ENCODE measurements at places on chromosomes 4 and X.

GRCh38 chrX:50152456-50152855 lies 48.4 kb downstream of the AKAP4 start:
- no peak for DNase-seq

GRCh38 chrX:40780082-40780481 lies 44.7 kb upstream of the MED14 start:
- no peak for DNase-seq

GRCh38 chr4:38067499-38067898 lies 107.3 kb downstream of the PTTG2 start:
- no peak for DNase-seq

GRCh38 chr4:73698217-73698616 lies 42.2 kb upstream of the CXCL8 start:
- DNase-seq: no peak

GRCh38 chr4:101201421-101201820 lies 145.9 kb downstream of the PPP3CA start:
- DNase-seq: no peak

DNA sequence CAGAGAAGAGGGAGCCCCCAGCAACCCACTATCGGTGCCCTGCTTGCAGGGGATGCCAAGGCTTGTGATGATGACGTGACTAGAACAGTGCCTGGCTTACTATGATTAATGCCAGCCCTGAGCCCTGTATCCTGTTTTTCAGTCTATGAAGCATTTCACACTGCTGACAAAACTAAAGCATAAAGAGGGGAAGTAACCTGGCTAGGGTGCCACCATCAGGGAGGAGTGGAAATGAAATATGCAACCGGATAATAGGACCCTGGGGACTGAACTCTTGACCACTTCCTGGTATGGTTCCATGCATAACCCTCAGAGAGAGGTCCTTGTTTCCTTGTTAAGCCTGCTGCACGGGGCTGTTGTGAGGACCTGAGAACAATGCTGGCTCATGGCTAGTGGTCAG lies 50.3 kb downstream of the MED28 start:
- no peak for DNase-seq

- no peak for DNase-seq
Measured at GRCh38 chr4:57865264-57865663, 755.1 kb upstream of the IGFBP7 start.

- peak; percentile 73 for DNase-seq
Measured at GRCh38 chr4:21879187-21879586, 69.4 kb downstream of the KCNIP4 start.

DNA sequence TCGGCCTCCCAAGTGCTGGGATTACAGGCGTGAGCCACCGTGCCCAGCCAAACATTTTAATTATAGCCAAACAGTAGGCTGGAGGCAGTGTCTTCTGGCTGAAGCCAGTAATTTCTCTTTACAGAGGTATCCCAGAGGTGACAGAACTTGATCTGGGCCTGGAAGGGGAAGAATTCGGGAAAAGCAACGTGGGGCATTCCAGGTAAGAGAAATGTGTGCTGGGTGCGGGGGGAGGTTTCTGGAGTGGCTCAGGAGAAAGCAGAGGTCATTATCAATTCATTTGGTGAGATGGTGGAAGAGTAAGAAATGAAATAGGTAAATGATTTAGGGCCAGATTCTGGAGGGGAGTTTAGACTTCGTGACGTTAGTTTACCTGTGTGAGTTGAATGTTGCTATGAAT lies 2.4 kb downstream of the PRIMPOL start:
- peak; percentile 27 for DNase-seq

DNA sequence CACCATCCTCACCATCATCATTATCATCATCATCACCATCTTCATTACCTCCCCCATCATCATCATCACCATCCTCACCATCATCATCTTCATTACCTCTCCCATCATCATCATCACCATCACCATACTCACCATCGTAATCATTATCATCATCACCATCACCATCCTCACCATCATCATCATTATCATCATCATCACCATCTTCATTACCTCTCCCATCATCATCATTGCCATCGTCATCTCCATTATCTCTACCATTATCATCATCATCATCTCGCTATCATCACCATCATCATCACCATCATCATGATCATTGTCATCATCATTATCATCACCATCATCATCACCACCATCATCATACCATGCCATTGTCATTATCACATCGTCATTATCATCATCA lies 362.9 kb downstream of the DHRSX start:
- no peak for DNase-seq

GRCh38 chr4:71487344-71487920 lies 148.6 kb downstream of the SLC4A4 start:
- peak; percentile 24 for DNase-seq

- no peak for DNase-seq
Measured at GRCh38 chr4:38493066-38493465, 170.9 kb upstream of the KLF3 start.

DNA sequence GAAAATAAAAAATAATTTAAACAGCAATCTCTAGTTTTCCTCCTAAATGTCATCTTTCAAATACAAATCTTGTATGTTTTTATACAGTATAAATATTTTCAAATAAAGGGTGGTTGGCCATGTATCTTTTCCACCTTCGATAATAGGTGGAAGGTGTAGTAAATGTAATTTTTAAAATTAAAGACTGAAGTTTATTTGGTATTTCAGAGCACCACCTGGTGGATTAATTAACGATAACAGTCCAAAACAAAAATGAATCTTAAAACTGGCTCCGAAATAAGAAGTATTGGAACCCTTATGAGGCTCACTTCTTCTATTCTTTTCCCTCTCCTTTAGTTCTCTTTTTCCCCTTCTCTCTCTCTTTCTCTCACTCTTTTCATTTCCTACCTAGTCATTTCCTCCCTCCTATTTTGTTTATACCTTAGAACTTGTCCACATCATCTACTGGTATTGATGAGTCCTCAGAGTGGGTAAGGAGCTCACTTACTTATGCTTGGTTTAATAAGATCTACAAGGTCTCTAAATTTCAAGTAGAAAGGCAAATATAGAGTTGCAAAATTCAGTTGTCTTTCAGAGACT lies 82.9 kb upstream of the EXOC1L start:
- DNase-seq: no peak

- no peak for DNase-seq
Measured at GRCh38 chrX:20029728-20030127, 38.9 kb upstream of the BCLAF3 start.

DNA sequence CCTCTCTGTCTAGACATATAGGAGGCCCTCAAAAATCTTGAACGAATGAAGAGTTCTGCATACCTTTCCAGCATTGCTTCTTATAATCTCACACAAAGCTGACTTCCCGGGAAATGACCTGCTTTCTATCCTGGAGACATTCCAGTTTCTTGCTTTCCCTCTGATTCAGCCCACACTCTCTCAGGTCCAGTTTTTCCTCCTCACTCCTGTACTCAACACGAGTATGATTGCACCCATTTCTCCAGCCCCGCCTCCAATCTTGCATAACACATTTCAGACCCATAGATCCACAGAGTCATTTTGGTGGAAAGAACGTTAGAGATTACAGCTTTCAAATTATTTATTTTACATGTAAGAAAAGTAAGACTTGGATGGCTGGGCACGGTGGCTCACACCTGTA lies 127.5 kb upstream of the TLR3 start:
- no peak for DNase-seq

GRCh38 chr4:178086320-178086719 lies 644.1 kb upstream of the AGA start:
- DNase-seq: peak; percentile 72

DNA sequence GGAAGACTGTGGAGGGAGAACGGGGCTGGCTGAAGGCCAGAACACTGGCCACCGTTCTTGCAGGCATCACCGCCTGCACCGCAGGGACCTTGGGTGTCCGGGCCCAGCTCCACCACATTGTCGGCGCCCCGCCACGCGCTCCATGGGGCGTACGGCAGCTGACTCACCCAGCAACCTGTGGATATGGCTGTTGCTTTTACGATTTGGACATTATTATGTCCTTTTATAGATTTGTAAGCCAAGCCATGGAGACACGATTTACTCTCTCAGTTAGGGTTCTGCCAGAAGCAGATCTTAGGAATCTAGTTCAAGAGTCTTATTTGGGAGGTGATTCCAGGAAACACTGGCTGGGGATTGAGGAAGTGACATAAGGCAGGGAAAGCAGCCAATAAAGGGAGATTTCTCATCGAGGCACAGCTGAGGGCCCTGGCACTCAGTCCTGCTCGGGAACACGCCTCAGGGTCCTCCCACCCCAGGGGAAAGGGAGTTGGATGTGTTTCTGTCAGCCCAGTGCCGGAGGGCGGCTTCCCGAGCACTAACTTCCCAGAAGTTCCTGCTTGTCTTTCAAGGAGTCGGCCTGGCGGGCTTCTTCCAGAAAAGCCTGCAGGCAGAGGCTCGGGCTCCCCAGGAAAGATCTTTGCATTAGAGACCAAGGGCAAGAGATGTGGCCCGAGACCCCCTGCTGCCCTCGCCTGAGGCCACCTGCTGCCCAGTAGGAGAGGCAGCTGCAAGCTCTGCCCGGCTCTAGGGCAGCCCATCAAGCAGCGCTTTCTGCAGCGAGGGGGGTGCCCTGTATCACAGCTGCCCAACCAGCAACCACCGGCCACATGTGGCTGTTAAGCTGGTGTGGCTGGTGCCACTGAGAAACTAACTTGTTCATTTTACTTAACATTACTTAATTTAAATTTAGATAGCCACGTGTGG lies 52.9 kb downstream of the CRMP1 start:
- no peak for DNase-seq

GRCh38 chr4:23856630-23857029 lies 33.2 kb downstream of the PPARGC1A start:
- no peak for DNase-seq

GRCh38 chr4:53490965-53491622 lies 100.2 kb downstream of the LNX1 start:
- peak; percentile 61 for DNase-seq

DNA sequence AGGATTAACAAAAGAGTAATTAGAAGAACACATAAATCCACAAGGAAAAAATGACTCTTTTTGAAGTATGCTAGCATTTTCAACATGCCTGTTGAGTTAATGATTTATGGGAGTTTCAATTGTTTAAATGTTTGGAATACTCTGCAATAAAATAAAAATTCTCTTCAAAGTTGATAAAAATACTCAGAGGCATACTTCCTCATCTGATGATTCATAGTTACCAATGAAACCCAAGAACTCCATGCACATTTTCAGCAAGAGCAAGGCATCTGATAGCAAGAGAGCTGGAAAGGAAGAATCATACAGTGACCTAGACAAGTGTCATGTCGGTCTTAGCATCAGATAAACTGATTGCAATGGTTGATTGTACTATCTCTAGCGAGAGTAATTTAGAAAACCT lies 443.7 kb upstream of the ATOH1 start:
- DNase-seq: no peak

DNA sequence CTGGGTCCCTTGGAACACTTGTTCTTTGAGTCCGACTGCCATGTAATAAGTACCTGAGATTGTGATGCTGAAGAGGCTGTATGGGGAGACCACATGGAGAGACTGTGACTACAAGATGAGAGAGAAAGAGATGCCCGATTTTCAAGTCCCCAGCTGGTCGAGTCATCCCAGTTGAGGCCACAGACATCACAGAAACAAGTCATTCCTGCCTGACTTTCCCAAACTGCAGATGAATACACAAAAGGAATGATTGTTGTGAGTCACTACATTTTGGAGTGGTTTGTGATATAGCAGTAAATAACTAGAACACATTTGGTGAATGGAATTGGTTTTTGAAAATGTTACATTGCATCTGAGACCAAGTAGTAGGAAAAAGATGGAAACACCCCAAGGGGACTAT lies 9.0 kb upstream of the YIPF7 start:
- DNase-seq: no peak

DNA sequence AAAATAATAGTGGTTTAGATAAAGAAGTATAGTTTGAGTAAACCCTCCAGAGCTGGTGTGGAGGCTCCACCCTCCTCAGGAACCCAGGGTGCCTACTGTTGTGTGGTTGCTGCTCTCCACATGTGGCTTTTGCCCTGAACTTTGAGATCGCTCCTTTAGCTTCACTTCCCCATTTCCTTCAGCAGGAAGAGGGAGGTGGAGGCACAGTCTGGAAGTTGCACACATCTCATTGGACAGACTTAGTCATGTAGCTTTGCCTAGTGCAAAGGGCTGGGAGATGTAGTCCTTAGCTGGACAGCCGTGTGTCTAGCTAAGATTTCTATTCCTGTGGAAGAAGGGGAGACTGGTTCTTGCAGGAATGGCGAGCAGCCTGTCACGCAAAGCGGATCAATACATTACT lies 37.9 kb downstream of the RGS12 start:
- DNase-seq: no peak

DNA sequence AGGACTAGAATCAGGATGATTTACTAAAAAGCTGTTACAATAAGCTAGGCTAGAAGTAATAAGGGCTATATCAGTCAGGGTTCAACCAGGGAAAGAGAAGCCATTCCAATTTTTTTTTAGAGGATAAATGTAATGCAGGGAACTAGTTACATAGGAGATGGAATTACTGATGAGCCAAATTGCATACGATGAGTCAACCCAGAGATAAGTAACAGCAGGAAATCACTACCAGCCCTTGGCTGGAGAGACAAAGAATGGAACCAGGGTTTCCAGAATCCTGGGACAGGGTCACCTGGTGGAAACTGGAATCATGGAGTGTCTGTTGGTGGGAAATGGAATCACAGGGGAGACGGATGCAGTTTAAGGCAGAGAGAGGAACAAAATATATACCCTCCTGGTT lies 13.1 kb upstream of the MAGEA4 start:
- peak; percentile 48 for DNase-seq

GRCh38 chr4:88809101-88809500 lies 111.5 kb upstream of the NAP1L5 start:
- no peak for DNase-seq

GRCh38 chr4:157221895-157222770 lies 1.6 kb downstream of the GRIA2 start:
- peak; percentile 78 for DNase-seq

GRCh38 chrX:153870791-153871360 lies 15.1 kb downstream of the L1CAM start:
- DNase-seq: no peak

DNA sequence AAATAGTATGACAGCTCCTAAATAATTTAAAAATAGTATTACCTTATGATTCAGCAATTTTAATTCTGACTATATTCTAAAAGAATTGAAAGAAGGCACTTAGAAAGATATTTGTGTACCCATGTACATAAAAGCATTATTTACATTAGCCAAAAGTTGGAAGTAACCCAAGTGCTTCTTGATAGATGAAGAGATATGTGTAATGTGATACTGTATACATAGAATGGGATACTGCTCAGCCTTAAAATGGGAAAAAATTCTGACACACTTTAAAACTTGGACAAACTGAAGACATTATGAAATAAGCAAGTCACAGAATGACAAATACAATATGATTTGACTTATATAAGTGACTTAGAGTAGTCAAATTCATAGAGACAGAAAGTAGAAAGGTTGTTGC lies 112.2 kb downstream of the IDS start:
- no peak for DNase-seq

GRCh38 chr4:145868637-145869409 lies 69.8 kb downstream of the ZNF827 start:
- no peak for DNase-seq

DNA sequence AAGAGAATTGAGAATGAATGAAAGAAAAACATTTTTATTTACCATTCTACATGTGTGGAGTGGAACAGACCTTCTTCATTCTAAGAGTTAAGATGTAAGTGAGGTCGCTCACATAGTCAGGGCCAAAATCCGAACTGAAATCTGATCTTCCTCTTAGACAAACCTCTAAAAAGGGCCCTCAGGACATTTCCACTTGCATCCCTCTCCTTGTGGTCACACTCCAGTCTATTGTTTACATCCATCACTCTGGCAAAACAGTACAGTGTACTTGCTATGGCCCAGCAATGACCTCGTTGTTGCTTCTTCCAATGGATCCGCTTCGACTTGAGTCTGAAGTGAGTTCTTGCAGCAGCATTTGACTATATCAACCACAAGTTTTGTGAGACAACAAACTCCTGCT lies 54.2 kb downstream of the MOSPD2 start:
- no peak for DNase-seq

All from mesendoderm (in vitro differentiated cells).